ENCODE measurements at places on chromosomes 11 and 22. TPM values are rescaled to one million over a fixed set of nuclear protein-coding genes. Genes with fewer than 3 reads are reported as not detected.
A peak's percentile ranks its signal among the peaks of the same experiment; 100 is the strongest.

Gene MED19
- 18.5 TPM for total RNA-seq

Gene MMP12
- not detected for total RNA-seq

GRCh38 chr11:1608363-1608762 is at the start of gene KRTAP5-3:
Gene KRTAP5-3 (minus strand): TSS chr11:1608463. CDS start chr11:1608385, 78 bp downstream.
- DNase-seq, result no peak

- peak; percentile 29 for DNase-seq
Observed at GRCh38 chr11:119691020-119691666, 37.9 kb downstream of the NECTIN1 start.

DNA sequence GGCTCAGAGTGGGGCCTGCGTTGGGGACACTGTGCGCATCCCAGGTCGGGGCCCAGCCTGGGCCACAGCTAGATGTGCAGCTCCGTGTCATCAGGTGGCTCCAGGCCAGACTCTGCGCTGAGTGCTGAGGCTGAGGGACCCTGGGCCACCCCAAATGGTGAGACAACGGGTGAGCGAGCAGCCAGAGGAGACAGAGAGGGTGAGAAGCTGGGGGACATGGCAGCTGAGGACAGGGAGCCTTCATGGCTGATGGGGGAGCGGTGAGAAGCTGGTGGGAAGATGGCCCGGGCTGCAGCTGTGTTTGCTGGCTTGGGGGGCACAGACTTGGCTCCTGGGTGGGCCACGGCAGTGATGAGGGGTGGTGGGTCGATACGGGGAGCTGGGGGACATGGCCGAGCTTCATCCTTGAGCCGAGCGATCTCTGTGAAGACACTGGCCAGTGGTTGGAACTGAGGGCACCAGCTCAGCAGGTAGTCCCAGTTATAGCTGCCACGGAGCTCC is 2.5 kb upstream of the TPP1 start:
- no peak for DNase-seq

Gene MACROD1
- total RNA-seq, result 4.5 TPM

DNA sequence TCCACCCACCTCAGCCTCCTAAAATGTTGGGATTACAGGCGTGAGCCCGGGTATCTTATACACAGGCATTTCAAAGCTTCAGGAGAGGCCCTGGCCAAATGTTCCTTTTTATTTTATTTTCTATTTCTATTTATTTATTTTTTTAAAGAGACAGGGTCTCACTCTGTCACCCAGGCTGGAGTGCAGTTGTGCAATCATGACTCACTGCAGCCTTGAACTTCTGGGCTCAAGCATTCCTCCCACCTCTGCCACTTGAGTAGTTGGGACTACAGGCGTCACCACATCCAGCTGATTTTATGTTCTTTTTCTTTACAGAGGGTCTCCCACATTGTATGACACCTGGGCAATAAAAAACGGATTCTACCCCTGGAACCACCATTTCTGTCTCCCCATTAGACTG is 71.2 kb downstream of the FBXO7 start:
- DNase-seq, result no peak

DNA sequence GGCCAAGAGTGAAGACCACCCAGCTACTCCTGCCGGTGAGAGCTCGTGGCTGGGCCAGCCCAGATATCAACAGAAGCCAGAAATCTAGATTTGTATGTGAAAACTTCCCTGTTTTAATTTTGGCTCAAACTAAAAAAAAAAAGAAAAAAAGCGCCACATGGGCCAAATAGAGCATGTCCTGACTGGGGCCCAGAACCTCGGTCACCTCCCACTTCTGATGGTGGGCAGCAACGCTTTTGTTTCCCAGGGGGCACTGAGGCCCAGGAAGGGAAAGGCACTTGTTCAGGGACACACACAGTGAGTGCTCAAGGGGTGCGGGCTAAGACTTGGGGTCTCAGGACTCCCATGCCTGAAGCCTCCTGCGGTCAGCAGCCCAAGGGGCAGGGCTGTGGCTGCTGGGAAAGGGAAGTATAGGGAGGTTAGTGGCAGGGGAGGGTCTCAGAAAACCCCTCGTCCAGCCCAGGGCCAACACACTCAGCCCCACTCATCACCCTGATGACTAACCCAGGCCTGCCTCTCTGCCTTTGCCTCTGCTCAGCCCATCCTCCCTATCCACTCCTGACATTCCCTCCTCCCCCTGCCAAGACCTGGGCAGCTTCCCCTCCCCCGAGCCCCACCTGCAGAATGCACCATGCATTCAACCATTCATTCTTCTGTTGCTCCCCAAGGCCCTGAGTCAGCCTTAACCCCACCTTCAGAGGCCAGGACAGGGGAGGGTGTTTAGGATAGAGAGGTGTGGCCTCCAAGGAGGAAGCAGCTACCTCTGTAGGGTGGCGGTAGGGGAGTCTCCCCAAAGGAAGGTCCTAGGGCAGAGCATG is 30.0 kb upstream of the TCF20 start:
- peak; percentile 70 for DNase-seq

- no peak for DNase-seq
Observed at GRCh38 chr11:115612046-115612730, 108.0 kb upstream of the CADM1 start.
